ENCODE measurements at places on chromosomes 13 and 19.

- peaks cover 8% of the 10 kb centered on the region for H3K4me1 ChIP-seq
- H3K4me3 ChIP-seq, result no peak overlapping the region
- no peaks in the 10 kb centered on the region for H3K27me3 ChIP-seq
- DNase-seq, result no peak
Measured at GRCh38 chr13:20442798-20443381, 82.8 kb downstream of the CRYL1 start.

DNA sequence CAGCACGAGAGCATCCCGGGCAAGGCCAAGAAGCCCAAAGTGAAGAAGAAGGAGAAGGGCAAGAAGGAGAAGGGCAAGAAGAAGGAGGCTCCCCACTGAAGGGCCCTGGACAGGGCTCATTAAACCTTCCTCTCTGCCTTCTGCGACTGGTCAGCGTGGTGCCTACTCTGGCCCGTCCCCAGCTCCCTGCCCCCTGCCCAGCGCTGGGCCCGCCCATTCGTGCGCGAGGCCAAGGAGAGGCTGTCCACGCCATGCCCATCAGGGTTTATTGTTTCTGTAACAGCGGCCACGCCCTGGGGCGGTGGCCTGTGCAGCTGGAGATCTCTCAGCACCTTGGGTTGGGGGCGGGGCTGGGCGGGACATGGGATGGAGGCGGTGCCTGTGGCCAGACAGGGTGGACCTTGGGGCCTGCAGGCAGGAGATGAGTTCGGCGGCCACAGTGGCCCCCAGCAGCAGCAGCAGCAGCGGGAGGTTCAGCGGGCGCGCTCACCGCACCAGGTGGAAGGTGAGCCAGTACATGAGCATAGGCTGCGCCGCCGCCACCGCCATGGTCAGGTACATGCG lies 897 bp downstream of the C19orf33 start:
- no peak overlapping the region for H3K27ac ChIP-seq
- peaks cover 11% of the 10 kb centered on the region for H3K36me3 ChIP-seq
- DNase-seq, result no peak
- H3K4me1 ChIP-seq, result no peaks in the 10 kb centered on the region
- H3K4me3 ChIP-seq, result no peak overlapping the region

GRCh38 chr13:44758630-44759383 lies 182.7 kb upstream of the TSC22D1 start:
- H3K27me3 ChIP-seq, result no peaks in the 10 kb centered on the region
- no peaks in the 10 kb centered on the region for H3K36me3 ChIP-seq

DNA sequence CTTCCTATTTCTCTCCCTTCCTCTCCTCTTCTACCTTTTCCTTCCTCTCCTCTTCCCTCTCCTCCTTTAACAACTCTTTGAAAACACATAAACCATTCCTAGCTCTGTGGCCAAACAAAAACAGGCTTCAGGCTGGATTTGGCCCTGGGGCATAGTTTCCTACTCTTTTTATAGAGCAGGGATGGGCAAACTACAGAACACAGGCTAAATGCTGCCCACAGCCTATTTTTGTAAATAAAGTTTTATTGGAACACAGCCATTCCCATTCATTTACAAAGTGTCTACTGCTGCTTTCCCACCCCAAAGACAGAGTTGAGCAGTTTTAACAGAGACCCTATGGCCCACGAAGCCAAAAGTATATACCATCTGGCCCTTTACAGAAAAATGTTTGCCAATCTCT lies 35.4 kb downstream of the LHFPL6 start:
- no peaks in the 10 kb centered on the region for H3K27me3 ChIP-seq
- H3K4me3 ChIP-seq, result no peak overlapping the region
- H3K4me1 ChIP-seq, result no peaks in the 10 kb centered on the region
- H3K27ac ChIP-seq, result no peak overlapping the region
- no peaks in the 10 kb centered on the region for H3K36me3 ChIP-seq

DNA sequence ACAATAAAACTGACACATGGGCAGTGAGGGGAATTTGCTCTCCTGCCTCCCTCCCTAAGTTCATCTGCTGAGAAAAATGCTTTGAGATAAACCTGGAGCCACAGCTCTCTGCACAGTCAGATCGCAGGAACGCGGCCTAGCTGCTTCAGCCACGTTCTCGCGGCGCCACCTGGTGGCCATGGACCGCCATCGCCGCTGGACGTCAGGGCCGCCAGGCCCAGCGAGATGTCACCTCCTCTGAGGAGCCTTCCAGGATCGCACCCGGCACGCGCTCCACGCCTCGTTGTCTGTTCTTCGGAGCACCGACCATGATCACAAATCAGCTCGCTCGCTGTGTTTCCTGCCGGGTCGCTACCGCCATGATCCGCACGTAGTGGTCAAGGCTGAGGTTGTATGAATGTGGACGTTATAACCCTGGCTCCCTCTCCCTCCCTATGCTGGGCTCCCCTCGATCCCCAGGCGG lies 20.6 kb upstream of the USP29 start:
- H3K36me3 ChIP-seq, result no peaks in the 10 kb centered on the region
- no peak overlapping the region for H3K27ac ChIP-seq
- no peaks in the 10 kb centered on the region for H3K4me1 ChIP-seq
- no peaks in the 10 kb centered on the region for H3K27me3 ChIP-seq
- no peak overlapping the region for H3K4me3 ChIP-seq

DNA sequence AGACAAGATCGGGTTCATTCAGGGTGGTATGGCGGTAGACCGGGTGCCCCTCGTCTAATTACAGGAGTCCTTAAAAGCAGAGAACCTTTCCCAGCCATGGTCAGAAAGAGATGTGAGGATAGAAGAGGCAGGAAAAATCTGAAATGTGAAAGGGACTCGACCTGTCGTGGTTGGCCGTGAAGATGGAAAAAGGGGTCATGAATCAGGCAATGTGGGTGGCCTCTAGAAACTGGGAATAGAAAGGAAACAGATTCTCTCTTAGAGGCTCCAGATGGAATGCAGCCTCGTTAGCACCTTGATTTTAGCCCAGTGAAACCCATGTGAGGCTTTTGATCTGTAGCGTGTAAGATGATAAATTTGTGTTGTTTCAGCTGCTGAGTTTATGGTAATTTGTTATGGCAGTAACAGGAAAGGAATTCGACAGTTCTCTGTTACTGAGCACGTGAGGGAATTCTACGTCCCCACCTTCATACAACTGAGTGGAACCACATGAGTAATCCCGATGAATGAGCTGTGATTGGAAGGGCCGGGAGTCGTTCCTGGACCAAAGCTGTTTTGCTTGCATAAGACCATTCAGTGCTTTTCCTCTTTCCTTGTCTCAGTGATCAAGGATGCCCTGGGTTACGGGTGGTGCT lies 11.0 kb upstream of the CA11 start:
- peaks cover 11% of the 10 kb centered on the region for H3K4me1 ChIP-seq
- DNase-seq, result no peak
- no peaks in the 10 kb centered on the region for H3K36me3 ChIP-seq
- no peak overlapping the region for H3K27ac ChIP-seq
